ENCODE measurements at places on chromosomes 7 and 10. TPM values are rescaled to one million over a fixed set of nuclear protein-coding genes. Genes with fewer than 3 reads are reported as not detected.

The DNA2 gene
- 9.0 TPM for total RNA-seq

The ARHGEF35 gene
- total RNA-seq: 0.80 TPM

The CHST15 gene
- 14.8 TPM for total RNA-seq

The ZNF12 gene
- total RNA-seq: 23.9 TPM

The ACBD7 gene
- total RNA-seq: 1.6 TPM

The GRID1 gene
- 2.7 TPM for total RNA-seq

The GRM3 gene
- total RNA-seq: 0.04 TPM

The CPA2 gene
- 0.44 TPM for total RNA-seq

The FAS gene
- 7.2 TPM for total RNA-seq

The CCSER2 gene
- 44.1 TPM for total RNA-seq

The AMPH gene
- total RNA-seq: 7.7 TPM

The ABCB4 gene
- total RNA-seq: 0.49 TPM

The VWDE gene
- 1.6 TPM for total RNA-seq

The CFTR gene
- total RNA-seq: 0.04 TPM

The UPK3B gene
- total RNA-seq: 0.53 TPM

The NUTM2B gene
- 0.75 TPM for total RNA-seq

The ACSM6 gene
- total RNA-seq: not detected

The MMRN2 gene
- 23.1 TPM for total RNA-seq

The TMEM130 gene
- total RNA-seq: 2.3 TPM

The SLC26A5 gene
- not detected for total RNA-seq

The PIK3CG gene
- 3.3 TPM for total RNA-seq

The PTN gene
- total RNA-seq: 73.8 TPM

The ADAM22 gene
- 15.3 TPM for total RNA-seq

The CALML3 gene
- not detected for total RNA-seq

The POR gene
- 33.2 TPM for total RNA-seq

The KCNMA1 gene
- 18.2 TPM for total RNA-seq
